Cerebellum (tissue), 4 donors: ENCODE measurements at places on chromosomes 3 and 15.
A peak's percentile ranks its signal among the peaks of the same experiment; 100 is the strongest.

GRCh38 chr3:184355261-184356040 lies 6.0 kb downstream of the CLCN2 start:
- no peak for DNase-seq

DNA sequence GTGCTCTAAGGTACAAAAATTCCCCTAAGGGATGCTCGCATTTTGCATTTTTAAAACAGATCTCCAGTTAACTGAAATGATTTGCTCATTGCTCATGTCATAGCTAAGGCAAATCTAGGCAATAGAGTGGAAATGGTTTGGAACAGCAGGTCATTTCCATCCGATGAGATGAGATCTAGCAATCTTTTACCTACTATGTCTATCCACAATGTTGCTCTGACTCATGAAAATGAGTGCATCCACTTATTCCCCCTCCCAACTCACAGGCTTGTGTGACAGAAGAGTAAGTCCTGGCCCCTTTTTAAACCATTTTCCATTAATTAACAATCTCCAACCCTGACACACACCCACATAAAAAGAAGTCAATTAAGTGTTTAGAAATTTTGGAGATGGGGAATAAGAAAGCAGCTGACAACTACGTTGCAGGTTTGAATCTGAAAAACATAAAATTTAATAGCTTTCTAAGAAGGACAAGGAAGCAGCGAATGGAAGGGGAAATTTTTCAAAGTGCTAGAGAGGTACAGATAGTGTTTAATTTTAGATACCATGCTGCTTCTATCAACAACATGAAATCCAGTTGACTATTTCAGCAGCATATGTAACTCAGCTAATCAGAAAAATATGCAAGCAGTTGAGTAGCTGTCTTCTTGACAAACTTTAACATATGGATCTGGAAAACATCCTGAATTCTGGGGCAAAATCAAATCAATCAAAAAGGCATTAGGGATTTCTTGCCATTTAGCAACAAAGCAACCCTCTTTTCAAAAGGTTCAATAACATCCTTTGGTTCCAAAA lies 112.0 kb downstream of the TMCO5A start:
- DNase-seq: no peak

DNA sequence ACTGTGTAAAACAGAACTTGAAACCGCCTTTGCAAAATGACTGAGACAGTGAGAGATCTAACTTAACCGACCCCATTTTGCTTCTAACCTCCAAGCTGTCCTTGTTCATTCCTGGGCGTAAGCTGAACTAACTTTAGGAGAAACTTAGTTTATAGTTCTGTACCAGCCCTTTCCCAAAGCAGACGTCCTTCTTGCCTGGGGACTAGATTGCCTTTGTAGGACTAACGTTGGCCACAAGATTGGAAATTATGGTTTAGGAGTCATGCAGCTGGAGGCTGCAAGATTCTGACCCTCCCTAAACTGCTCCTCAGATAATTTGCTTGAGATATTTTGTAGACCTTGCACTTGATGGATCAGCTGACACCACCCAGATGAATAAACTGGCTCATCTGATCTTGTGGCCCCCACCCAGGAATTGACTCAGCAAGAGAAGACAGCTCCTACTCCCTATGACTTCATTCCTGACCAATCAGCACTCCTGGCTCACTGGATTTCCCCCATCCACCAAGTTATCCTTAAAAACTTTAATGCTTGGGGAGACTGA lies 219.9 kb upstream of the PROK2 start:
- no peak for DNase-seq

GRCh38 chr15:57335719-57336118 lies 40.6 kb upstream of the CGNL1 start:
- no peak for DNase-seq

GRCh38 chr15:90901175-90902039 lies 1.7 kb upstream of the MAN2A2 start:
- DNase-seq: peak; percentile 29

- no peak for DNase-seq
Observed at GRCh38 chr3:194608981-194609380, 24.2 kb downstream of the TMEM44 start.

GRCh38 chr15:43931790-43932435 lies 105.1 kb downstream of the WDR76 start:
- no peak for DNase-seq

DNA sequence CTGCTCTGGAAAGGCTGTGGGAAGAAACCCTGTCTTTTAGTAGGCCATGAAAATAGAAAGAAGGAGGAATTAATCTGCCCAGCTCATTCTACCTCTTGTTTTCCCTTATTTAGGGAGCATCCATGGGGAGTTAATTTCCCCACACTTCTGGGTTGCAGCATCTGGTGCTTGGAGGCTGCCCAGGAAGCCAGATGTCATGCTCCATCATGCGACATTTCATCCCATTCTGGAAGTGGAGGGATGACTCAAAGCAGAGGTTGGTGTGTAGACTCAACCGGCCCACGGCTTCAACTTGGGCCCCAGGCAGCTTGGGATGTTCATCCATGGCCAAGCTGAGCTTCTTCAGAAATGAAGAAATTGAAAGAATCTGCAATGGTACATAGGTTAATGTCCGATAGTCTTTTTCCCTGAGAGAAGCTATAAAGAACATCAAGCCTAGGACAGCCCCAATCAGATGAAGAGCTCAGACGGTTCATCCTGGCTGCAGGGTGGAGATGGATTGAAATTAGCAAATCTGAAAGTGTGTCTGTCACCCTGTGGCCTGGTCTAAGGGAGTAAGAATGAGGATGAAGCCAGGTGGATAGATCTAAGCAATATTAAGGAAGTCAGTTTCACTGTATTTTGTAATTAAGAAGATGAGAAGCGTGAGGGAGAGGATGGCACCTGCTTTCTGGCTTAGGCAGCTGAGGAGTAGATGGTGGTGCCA lies 24.5 kb upstream of the PROK2 start:
- no peak for DNase-seq

DNA sequence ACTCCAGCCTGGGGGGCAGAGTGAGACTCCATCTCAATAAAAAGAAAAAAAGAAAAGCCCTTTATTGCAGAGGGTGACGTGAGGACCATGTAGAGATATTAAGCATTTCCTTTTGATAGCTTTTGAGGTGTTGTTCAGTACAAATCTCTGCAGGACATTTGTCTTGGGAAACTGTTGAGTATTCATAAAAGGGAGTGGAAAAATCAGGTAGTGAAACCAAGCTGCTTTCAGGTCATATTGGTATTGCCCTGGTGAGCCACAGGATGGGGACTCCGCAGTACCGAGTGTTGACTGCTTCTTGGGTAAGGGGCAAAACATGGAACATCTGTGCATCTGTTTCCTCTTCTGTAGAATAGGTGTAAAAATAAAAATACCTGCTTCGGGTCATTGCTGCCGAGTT lies 9.9 kb downstream of the ITPR1 start:
- no peak for DNase-seq

DNA sequence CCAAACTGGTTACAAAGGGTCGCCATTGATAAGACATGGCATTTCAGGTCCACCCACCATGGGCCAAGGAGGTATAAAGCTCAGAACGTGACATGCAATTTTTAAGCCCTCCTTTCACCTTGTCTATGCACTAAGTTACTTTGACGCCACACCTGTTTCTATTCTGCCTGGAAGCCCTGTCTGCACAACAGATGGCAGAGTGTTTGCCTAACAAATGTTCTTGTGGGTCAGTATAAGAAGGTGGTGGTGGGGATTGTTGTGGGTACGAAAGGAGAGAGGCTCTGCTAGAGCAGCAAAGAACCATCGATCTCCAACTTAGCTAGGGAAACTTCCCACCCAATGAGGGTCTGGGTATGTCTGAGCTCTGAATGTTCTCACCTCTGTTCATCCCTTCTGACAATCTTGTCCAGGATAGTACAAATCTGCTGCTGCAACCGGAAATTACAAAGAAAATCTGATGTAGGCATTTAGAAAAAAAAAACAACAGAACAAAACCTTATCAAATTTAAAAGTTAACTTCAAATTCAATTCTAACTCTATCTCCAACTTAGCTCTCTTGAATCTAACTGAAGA lies 945.0 kb upstream of the CFAP20DC start:
- DNase-seq: no peak

DNA sequence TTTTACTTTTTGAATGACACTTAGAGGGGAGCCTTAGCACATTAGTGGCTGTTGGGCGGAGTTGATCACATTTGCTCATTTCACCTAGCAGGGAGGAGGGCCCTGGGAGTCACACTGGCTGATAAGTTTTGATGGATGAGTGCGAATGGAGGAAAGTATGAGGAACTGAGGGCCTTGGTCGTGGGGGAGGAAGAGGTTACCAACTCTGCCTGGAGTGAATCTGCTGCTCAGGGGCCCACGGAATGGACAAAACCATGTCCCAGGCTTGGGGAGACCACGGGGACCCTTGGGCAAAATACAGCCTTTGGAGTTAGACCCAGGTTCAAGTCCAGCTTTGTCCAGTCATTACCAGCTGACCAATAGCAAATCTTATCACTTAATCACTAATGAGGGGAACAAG lies 5.1 kb upstream of the FLNB start:
- no peak for DNase-seq

- peak; percentile 66 for DNase-seq
Observed at GRCh38 chr15:29570121-29570947, 251.9 kb downstream of the TJP1 start.

DNA sequence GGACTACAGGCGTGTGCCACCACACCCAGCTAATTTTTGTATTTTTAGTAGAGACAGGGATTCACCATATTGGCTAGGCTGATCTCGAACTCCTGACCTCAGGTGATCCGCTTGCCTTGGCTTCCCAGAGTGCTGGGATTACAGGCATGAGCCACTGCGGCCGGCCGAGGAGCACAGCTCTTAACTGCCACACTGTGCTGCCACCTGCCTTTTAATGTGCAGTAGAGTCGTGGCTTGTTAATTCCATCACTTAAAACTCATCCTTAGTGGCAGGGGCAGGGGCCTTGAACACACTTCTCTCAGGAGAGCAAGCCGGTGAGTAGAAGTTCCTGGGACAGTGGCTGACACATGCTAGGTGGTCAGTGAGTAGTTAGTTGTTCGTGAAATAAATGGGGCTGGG lies 12.5 kb downstream of the ABCF3 start:
- no peak for DNase-seq

DNA sequence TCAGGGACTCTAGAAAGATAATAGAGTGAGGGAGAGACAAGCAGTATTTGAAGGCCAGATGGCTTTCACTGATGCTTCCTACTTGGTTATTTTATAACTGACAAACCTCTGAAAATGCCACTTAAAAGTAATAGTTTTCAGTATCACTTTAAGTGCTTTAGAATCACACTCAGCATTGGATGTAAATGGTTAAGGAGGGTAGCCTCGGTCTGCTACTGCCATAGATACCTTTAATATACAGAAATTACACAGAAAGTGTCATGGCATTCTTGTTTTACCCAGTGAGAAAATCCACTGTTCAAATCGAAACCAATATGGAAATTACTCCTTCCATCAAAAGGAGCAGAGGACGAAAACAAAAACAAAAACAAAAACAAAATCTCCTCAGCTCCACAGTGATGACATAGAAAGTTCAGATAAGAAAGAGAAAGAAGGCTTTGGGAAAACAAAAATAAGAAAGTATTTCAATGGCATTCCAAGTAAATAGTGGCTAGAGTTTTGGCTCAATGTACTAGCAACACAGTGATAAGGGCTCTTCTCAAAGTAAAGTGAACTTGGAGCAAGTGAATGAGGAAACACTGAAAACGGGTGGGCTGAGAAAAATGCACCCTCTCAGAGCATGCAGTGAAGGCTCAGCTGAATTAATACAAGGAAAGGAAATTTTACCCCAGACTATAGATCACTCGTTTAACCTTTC lies 43.2 kb upstream of the CD47 start:
- no peak for DNase-seq

DNA sequence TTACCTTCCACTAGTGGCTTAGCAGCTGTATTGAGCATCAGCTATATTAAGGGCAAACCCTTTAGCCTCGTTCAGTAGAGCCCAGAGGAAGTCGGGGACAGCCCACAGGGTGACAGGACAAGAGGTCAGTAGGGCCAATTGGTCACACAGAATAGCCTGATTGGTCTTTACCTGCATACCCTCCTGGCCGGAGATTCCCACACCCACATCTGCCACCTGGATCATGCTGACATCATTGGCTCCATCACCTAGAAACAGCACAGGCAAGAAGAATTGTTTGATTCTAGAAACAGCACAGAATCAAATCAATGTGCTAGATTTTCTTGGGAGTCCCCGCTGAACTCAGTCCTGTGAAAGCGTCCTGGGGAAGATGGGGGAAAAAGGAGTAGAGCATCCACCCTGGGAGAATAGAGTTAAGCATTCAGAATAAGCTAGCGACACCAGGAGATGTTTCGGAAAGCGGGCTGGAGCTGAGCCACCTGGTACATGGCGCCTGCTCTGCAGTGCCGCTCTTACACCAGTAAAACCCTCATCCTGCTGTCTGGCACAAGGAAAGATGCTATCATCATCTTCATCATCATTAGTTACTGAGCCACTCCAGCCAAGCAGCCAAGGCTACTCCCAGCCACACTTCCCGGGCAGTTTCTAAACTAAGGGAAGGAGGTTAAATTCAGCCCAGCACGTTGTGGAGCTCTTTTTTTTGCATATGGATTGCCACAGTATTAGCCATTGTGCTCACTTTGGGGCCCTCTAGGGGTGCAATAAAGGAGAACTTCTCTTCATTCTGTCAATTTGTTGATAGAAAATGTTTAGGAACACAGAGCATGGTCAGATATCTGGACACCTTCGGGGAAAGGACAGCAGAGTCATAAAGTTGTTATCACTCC lies 171.3 kb downstream of the ATP10A start:
- peak; percentile 23 for DNase-seq

DNA sequence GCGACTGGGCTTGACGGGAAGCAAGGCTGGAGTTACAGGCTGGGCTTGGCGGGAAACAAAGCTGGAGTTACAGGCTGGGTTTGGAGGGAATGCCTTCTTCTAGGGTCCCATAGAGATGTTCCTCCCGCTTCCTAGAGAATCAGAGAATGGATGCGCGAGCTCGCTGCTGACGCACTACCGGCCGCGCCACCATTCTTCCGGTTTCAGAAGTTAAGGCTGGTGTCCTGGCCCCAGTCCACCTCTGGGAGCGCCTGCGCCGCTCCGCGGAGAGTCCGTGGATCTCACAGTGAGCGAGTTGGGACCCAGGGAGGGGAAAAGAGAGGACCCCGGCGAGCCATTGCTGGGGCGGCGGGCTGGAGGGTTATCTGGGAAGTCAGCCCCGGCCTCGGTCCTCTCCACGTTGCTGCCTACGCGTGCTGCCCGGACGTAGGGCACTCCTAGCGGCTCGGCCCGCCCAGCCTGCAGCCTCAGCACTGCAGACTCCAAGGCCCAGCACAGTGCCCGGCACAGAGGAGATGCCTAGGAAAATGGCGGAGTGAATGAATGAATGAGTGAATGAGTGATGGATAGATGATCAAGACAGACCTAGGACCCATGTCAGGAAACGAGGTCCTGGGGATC lies at the start of gene ZNF502:
ZNF502 (plus strand) TSS at position 206 of the 621 bp plus-strand sequence. CDS start 7,602 bp downstream, outside the sequence.
- peak; percentile 93 for DNase-seq

GRCh38 chr3:155491696-155492095 lies 198.2 kb upstream of the STRIT1 start:
- no peak for DNase-seq

GRCh38 chr3:35900079-35900478 lies 260.8 kb downstream of the ARPP21 start:
- no peak for DNase-seq

GRCh38 chr15:92391640-92392039 lies 2.0 kb upstream of the ST8SIA2 start:
- DNase-seq: no peak
